ENCODE measurements at places on chromosomes 13 and 19. TPM values are rescaled to one million over a fixed set of nuclear protein-coding genes. Genes with fewer than 3 reads are reported as not detected.

ZNF112 gene
- total RNA-seq = 9.2 TPM

KLK11 gene
- not detected for total RNA-seq

PEX11G gene
- 1.5 TPM for total RNA-seq

SIGLEC11 gene
- total RNA-seq = not detected

AP1M2 gene
- total RNA-seq = not detected

LPAR2 gene
- 0.89 TPM for total RNA-seq

RGS9BP gene
- 0.59 TPM for total RNA-seq

DDX49 gene
- total RNA-seq = 48.8 TPM

CGB7 gene
- 0.23 TPM for total RNA-seq

PRMT1 gene
- 388 TPM for total RNA-seq

CBARP gene
- 9.7 TPM for total RNA-seq

PRX gene
- 1.2 TPM for total RNA-seq

RAB20 gene
- total RNA-seq = 9.5 TPM

BSG gene
- total RNA-seq = 644 TPM

ZNF576 gene
- total RNA-seq = 10.9 TPM

GPR4 gene
- total RNA-seq = not detected

HTR2A gene
- total RNA-seq = 6.5 TPM

FLT3LG gene
- total RNA-seq = 2.1 TPM

ALKBH7 gene
- total RNA-seq = 60.0 TPM

MEF2B gene
- total RNA-seq = not detected

TMIGD2 gene
- not detected for total RNA-seq

ATP12A gene
- total RNA-seq = not detected

KIRREL2 gene
- total RNA-seq = 0.05 TPM

SERP2 gene
- 1.4 TPM for total RNA-seq

ZNF724 gene
- total RNA-seq = 1.8 TPM

DHDH gene
- not detected for total RNA-seq

ZIK1 gene
- 6.2 TPM for total RNA-seq

ZNF221 gene
- 9.8 TPM for total RNA-seq

KRTDAP gene
- total RNA-seq = not detected

LRP3 gene
- 24.6 TPM for total RNA-seq

GAS6 gene
- total RNA-seq = 432 TPM

GNG8 gene
- not detected for total RNA-seq

Data from smooth muscle cell of the umbilical artery (primary cell).